Naive thymus-derived CD4-positive, alpha-beta T cell (primary cell): ENCODE measurements at places on chromosomes 4 and X.

DNA sequence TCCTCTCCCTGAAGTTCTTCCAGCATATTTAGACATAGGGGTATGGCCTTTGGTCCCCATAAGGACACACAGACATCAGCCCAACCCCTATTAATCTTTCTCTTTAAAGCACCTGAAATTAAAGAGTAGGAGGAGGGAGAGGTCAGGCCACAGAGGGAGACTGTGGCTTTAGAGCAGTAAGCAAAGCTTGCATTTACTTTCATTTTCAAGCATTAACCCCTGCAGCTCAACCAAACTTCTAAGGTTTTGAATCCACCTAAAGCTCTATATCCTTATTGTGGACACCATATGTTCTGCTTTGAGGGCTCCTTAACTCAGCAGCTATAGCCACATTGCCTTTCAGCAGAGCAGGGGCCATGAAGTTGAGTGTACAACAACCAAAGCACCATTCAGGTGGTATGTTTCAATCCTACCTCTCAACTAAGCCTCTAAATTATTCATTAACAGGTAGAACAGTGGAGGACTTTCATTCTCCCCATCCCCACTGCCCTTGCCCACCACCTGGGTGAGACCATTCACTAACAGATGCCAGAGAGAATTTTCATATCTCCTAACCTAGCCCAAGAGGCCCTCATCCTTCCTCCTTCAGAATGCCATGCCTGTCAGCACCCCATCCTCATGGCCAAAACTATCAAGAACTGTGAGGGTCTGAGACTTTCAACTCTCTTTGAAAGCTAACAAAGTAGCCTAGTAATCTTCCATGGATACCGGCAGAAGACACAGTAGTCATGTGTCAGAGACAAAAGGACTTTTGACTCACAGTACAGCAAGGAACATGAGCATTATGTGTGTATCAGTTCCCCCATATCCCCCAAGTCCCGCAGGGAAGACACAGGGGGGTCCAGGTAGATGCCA, 20.8 kb downstream of the LIN54 start:
- peak; percentile 26 for DNase-seq

- no peak for DNase-seq
These were observed 150.6 kb downstream of the POU3F4 start for GRCh38 chrX:83658731-83659130.

GRCh38 chr4:181957088-181957487, 286.1 kb upstream of the TENM3 start:
- no peak for DNase-seq

DNA sequence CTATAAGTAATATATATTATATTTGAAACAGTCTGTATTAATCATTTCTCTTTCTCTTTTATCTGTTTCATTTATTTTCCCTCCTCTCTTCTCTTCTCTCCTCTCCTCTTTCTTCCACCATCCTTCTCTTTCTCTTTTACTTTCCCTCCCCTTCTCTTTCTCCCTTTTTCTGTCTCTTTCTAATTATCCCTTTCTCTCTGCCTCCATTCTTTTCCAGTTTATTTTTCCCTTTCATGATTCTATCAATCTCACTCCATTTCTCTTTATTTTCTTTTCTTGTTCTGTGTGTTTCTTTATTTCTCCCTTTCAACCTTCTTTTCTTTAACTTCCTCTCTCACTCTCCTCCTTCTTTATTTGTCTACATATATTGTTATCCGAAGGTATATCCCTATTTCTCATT, 399.8 kb upstream of the POU3F4 start:
- DNase-seq = no peak

GRCh38 chrX:54172455-54172854, 10.6 kb downstream of the FAM120C start:
- DNase-seq = no peak

- DNase-seq = no peak
These were observed 412.3 kb downstream of the GALNTL6 start for GRCh38 chr4:172225457-172225856.

- DNase-seq = no peak
These were observed 52.5 kb upstream of the NKAP start for GRCh38 chrX:119996069-119996468.

GRCh38 chr4:96936886-96937285, 1097.0 kb downstream of the PDHA2 start:
- DNase-seq = no peak

DNA sequence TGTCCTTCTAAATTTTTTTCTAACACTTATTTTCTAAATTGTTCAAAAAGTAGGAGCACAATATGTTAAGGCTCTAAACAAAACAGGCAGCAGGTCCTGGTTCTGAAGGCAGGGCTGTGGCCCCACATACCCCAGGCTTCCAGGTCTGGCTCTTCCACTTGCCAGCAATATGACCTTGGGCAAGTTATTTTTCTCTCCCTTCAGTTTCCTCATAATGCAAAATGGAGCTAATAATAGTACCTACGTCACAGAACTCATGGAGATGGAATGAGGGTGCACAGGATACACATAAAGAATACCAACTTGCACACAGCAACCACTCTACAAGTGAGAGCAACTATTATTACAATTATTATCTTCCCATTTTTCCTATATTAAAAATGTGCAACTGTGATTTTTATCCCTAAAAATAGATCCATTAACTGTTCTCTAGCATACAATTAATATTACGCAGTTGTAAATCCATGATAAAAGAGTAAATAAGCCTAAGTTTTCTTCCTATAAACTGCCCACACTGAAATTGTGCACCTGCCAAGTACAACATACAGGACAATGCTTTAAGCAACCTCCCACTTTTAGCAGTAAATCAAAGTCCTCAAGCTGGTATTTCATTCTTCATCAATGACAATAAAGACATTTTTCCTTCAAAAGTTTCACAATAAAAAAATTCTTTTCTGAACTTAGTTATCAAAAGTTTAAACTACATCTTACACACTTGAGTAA, 27.0 kb downstream of the OTUD4 start:
- no peak for DNase-seq

DNA sequence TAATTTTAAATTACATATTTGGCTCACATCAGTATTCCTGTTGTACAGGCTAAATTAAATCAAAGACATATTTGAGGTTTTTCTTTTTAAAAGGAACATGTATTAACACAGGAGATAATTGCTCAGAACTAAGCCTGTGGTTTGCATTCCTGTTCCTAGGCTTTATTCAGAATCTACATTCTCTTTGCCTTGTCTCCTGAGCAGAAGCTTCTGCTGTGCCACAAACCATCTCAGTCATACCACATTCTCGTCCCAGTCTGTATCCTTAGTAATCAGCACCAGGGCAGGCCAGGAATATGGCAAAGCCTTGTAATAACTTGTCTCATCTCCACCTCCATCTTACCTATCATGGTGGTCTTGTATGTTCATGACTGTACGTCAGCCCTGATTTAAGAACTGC, 162.8 kb downstream of the ARHGAP24 start:
- no peak for DNase-seq

- no peak for DNase-seq
These were observed 177.4 kb upstream of the LEF1 start for GRCh38 chr4:108345862-108346817.

DNA sequence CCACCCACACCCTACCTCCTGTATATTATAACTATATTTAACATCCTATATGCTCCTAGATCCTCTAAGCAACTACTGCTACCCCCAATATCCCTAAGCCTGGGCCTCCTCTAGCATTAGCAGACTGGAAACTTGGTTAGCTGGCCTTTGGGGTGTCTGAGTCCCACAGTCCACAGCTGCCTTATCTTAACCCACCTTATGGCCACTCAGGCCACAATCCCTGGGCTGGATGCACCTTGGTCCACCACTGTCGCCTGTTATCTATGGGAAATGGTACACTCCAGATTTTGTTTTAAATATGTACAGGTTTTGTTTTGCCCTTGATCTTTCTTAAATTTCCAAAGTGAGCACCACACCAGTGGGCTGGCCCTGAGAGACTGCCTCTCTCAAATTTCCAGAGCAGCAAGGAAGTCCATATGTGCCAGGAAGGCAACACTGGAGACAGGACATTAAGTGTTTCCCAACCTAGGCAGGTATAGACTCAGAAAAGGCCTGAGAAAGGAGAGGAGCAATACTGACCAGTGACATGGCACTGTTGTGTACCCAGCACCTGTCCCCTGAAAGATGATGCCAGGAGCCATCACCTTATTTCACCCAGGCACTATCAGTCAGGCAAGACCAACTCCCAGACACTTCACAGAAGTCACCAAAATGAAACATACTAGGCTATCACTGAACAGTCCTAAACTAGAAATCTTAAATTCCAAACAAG, 921 bp downstream of the PFKFB1 start:
- no peak for DNase-seq

DNA sequence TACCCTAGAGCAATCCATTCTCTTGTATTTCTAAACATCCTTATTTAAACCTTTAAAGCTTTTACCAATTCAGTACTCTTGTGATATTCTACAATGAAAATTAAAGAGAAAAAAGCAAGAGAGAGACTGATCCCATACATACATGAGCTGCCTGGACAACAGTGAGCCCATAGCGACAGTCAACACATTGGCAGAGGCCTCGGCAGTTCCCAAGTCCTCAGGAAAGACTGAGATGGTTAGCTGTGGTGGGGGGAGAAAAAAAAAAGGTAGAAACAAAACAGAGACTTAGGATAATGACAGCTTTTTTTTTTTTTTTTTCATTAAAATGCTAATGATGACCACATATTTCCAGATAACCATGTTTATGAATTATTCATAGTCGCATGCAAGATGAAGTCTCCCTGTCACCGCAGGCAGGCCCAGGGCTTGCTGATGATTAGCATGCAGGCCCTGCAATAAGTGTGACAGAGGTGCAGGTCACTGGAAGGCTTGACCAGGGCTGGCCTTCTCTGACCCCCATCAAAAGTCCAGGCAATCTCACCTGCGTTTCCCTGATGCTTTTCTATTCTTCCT, 148.8 kb downstream of the APBB2 start:
- DNase-seq = no peak
